ENCODE measurements at places on chromosomes 3 and 15.

GRCh38 chr3:4756855-4757574 lies 222.2 kb upstream of the BHLHE40 start:
- peak; percentile 44 for DNase-seq

DNA sequence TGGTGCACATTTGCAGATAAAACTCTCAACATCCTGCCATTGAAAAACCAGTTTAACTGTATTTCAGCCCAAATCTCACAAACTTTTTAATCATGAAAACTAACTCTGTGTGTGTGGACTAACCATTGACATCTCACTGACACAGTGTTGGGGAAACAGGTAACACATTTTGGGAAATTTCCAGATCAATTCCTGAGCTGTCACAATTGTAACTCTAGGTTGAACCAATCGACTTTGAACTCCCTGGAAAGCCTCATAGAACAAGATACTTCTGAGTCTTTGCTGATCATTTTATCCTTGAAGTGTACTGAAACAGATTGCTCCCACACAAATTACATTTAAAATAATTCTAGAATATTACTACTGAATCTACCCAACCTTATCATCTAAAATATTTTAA lies 667.9 kb upstream of the NR2F2 start:
- DNase-seq = no peak

GRCh38 chr15:78055919-78056713 lies 21.4 kb downstream of the TBC1D2B start:
- no peak for DNase-seq

DNA sequence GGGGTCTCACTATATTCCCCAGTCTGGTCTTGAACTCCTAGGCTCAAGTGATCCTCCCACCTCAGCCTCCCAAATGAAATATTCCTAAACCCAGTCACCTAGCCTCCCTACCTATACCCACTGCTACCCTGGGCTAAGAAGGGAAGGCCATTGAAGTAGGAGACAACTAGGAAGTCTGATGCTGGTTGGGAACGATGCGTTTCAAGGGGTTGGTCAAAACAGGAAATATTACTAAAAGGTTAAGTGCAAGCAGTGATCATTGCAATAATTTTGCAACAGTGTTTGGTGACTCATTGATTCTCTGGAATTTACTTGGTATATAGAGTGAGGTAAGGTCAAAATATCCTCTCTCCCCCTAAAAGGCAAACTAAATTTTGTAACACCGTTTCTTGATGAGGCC lies 4.6 kb upstream of the UQCRC1 start:
- no peak for DNase-seq

GRCh38 chr15:34993877-34994276 lies 5.8 kb upstream of the ZNF770 start:
- peak; percentile 79 for DNase-seq

DNA sequence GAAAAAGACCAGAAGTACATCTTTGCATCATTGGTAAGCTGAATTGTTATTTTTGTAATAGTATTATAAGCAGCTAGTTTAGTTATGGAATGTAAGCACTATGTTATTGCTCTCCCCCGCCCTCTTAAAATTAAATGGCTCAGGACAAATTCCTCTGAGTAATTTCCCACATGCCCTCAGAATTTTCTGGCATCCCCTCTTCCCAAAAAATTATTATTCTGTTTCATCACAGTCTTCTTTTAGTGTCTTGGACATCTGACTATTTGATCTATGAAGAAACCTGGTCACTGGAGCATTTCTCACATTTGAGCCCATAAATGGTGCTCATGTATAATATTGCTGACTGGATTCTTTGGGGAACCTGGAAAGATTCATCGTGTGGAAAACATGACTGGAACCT lies 68.3 kb downstream of the KLHL25 start:
- no peak for DNase-seq

DNA sequence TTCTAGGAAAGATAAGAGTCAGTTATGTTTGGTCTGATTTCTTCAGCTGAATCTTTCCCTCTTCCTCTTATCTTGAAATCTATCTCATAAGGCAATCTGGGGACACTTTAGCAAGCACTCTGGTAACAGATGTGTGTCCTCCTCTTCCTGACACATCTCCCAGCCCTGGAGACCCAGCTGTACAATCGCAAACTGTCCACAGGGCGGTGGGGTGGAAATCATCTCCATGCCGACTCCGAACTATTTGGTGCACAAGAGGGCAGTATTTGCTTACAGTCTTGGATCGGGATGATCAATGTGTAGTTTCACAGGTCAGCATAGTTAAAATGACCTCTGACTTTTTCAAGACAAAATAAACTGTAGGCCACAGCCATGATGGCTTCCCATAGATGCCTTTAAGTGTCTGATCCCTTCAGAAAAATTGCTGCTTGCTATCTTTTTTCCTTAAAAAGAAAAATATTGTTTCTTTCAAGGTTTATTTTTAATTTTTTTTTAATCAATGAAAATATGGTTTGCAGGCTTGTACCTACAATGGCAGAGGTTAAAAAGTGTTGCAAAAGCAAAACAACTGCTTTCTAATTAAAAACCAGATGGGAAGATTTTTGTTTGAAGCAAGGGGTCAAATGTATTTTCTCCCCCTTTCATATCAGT lies 17.7 kb downstream of the EEFSEC start:
- DNase-seq = no peak

DNA sequence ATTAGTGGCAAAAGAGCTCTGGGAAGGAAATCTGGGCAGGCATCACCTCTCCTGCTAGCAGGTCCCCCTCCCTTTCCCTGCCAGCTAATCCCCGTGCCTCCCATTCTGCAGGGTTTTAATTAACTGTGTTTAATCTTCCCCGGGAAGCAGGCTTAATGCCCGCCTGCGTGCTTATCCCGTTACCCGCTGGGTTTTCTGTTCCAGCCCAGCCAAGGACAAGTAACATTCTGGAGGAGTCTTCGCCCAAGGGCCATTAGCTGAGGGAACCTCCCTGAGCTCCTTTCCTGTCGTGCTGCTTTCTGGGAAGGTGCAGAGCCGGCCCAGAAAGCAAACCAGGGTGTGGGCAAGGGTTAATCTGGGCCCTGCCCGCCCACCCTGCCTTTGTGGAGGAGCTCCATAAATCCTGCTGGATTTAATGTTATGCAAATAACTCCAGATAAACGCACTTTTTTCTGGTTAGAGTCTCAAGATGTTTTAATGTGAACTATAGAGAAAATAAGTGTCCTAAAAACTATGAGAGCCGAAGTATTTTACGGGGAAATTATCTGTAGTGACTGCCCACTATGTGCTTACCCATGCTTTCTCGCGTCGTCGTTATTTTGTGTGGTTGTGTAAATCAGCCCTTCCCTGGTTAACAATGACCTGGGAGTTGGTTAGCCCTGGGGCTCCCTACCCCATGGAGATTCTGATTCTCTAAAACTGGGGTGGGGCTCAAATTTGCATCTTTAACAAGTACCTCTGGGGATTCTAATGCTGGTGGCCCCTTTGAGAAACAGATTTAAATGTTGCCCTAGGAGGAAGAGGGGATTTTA lies 25.9 kb downstream of the TRIM71 start:
- no peak for DNase-seq

DNA sequence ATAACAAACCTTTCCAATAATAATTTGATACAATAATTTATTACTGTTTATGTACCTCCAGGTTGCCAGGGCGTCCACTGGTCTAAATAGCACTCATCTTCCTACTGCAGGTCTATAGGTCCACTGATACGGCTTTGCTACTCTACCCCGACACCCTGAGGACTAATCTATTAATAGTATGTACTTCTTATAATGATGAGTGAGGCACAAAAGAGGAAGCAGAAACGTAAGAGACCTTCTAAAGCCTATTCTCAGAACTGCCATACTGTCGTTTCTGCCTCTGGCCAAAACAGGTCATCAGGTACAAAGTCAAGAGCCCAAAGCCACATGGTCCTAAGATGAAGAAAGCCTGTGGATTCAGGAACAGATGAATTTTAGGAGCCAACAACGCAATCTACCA lies 163.2 kb upstream of the GRM7 start:
- no peak for DNase-seq

Measured in GM20000 (cell line).